NCI-H146 (cell line): ENCODE measurements at places on chromosomes 5 and 9.
A peak's percentile ranks its signal among the peaks of the same experiment; 100 is the strongest.

DNA sequence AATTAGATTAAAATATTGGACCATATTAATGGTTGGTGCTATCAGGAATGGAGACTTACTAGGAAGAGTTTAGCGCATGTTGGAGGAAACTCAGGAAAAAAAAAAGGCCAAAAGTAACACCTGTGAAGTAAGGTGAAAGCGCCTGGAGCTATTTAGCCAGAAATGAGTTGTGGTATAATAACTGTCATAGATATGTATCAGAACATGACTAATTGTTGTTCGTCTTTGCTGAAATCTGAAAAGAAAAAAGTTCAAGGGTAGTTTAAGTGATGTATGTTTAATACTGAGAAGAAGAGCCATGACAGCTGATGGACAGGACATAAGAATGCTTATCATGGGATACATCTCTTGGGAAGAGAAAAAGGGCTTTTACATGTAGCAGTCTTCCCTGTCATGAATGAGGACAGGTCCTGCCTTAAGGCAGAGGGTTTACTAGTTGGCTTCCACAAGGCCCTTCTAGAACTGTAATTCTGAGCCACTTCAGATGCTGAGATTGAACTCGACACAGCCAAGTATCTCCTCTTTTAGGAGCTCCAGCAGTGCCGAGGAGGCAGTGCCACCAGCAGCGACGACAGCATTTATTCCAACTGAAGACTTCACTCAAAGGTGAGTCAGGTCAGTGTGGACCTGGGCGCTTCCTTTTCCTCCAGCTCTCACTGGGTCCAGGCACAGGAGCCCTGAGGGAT is 940 bp upstream of the CAMK4 start:
- no peak for DNase-seq

DNA sequence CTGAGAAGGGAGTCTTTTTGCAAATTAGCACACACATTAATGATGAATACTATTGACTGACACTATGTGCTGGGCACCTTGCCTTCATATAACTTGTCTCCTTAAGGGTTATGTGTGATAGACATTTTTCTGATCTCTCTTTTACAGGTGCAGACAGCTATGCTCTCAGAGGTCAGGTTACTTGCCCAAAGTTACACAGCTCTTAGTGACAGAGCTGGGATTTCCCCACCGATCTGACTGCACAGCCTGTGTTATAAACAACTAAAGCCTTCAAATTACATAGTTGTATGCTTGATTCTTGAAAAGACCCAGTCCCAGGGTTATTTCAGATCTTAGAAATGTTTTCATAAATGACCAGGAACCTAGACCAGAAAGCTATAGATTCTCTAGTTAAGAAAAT is 462.7 kb downstream of the EBF1 start:
- no peak for DNase-seq

DNA sequence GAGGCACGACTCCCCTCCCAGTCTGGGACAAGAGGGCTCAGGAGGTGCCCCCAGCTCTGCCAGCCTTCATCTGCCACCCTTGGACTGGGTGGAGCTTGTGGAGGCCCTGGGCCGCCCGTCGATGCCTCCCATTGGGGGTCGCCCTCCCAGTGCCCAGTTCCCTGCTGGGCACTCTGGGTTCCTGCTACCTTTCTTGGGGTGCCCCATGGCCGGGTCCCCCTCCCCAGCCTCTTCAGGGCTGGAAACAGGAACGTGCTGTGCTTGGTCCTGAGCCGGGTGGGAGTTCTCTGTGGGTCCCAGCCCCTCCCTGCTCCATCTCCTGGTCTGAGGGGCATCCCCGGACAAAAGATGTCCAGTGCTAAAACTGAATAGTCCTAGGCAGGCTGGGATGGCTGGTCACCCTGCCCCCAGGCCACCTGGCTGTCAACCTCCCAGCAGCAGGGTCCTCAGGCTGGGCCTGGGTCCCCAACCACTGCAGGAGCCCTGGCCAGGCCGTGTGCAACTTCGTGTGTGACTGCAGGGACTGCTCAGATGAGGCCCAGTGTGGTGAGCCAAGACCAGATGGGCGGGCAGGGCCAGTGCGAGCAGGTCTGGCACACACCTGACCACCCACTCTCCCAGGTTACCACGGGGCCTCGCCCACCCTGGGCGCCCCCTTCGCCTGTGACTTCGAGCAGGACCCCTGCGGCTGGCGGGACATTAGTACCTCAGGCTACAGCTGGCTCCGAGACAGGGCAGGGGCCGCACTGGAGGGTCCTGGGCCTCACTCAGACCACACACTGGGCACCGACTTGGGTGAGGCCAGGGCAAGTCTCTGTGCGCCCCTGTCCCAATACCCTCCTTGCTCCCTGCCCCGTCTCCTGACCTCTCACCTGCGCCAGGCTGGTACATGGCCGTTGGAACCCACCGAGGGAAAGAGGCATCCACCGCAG is 784 bp downstream of the MAMDC4 start:
- no peak for DNase-seq

DNA sequence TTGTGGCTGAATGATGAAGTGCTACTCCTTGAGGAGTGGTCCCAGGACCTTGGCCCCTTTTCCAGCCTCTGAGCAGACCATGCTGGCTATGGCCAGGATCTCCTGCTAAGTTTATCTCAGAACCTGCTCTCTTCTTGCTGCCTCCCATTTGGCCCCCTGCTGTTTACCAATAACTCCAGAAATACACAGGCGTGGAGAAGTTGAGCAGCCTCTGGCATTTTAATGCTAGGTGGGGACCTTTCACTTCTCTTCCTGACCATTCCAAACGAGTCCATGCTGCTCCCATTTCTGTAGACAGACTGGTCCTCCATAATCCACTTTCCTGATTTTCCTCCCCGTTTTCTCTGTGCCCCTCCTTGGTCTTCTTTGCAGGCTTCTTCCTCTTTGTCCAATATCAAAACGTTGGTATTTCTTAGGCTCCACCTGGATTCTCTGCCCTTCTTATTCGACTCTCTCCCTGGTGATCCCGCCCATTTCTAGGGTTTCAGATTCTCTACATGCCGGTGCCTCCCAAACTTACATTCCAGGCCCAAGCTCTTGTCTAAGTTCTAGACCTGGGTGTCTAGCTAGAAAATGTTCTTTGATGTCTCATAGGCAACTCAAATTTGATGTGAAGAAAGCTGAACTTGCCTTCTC is 33.4 kb upstream of the TNFAIP8 start:
- DNase-seq: no peak

DNA sequence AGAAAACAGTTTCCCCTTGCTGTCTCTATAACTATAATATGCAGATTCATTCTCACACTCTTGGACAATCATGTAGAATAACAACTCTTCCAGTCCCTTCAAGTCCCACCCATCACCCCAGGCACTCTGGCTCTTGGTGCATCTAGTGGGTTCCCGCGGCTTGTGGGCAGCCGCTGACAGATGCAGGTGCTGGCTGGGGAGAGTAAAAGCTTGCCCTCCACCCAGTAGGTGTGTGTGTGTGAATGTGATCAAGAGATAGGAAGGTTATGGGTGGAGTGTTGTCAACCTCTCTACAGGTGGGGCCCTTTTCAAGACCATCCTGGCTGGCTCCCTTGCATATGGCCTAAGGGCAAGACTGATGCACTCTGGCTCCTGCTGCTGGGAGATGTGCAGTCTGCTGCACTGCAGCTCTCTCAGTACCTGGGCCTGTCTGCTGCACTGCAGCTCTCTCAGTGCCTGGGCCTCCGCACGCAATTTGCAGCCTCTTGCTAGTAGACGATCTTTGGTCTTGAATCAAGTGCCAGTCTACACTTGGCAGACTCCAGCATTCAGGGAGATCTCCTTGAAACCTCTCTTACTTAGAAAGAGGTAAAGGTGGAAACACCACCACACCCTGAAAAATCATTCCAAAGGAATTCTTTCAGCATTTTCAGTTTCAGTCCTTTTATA is 189.7 kb upstream of the GDNF start:
- no peak for DNase-seq

DNA sequence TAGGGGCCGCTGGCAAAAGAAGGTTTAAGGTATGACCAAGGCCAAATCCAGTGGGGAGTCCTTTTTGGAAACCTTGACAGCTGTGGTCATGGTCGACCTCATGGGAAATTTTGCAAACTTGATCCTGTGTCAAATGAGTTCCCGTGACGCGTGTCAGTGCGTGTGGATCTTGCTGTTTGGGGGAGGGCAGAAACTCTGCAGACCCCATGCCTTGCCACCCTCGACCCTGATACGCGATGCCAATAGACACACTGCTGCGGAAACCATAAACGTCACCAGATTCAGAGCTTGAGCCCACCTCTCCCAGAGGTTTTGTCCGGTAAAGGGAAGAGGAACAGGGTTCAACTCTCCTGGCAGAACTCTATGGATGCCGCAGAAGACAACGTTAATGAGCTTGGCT is 104.7 kb downstream of the ADAMTS2 start:
- DNase-seq: no peak

- no peak for DNase-seq
Measured at GRCh38 chr5:147965715-147966114, 59.4 kb upstream of the C5orf46 start.

GRCh38 chr5:170626507-170627150 is 122.8 kb downstream of the KCNIP1 start:
- DNase-seq: no peak

- no peak for DNase-seq
Measured at GRCh38 chr5:10317825-10318682, 10.4 kb upstream of the CMBL start.

GRCh38 chr9:123039617-123040219 is 6.3 kb downstream of the GPR21 start:
- no peak for DNase-seq

DNA sequence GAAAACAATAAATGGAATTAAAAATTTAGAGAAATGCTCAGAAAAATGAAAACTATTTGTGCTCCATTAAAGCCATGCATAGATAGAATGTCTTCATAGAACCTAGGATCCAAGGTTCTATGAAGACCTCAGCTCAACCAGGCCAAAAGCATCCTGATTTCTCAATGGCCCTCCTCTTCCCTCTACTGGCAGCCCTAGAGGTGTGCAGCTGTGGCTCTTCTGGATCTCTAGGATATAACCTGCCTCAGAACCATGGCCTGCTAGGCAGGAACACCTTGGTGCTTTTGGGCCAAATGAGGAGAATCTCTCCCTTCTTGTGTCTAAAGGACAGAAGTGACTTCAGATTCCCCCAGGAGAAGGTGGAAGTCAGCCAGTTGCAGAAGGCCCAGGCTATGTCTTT is 15.1 kb downstream of the IFNA1 start:
- no peak for DNase-seq

- no peak for DNase-seq
Measured at GRCh38 chr5:10699281-10699874, 61.7 kb downstream of the DAP start.

DNA sequence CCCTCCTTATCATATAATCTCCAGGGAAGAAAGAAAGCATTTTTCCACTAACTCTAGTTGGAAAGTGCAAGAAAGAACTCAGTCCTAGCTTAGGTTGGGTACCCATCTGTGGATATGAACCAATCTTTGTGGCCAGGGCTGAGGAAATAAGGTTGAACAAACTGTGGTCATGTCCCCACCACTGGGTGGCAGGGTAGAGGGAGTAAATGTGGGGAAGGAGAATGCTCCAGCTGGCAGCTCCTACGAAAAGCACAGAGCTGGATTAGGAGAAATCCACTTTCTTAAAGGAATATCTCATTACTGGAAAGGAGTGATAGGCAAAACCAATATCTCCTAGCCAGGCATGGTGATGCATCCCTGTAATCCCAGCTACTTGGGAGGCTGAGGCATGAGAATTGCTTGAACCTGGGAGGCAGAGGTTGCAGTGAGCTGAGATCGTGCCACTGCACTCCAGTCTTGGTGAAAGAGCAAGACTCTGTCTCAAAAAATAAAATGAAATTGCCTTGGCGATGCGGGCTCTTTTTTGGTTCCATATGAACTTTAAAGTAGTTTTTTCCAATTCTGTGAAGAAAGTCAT is 175.1 kb downstream of the CCDC192 start:
- peak; percentile 63 for DNase-seq

DNA sequence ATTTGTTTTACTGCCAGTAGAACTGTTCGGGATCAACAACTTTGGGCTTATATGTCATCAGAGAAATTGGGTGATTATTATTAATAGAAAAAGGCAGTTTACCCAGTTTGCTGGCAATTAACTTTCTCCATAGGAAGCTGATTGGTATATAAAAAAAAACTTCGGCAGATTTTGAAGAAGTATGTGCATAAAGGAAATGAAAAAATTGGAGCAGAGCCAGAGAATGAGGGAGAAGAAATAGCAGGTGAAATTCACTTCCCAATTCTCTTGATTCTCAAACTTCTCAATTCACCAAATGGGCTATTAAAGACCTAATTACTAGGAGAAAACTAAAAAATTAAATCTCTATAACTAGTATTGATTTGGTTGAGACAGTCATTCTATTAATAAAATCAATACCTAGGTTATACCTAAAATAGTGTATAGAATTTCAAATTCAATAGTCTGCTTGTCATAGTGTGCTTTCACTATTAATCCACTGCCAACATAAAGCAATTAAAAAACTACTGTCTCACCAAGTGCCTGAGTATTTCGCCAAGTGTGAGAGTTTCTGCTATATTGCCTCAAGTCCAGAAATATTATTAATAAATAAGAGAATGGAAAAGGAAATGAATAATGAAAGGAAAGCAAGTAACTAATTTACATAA is 47.5 kb downstream of the STX17 start:
- no peak for DNase-seq

GRCh38 chr5:78795757-78796156 is 147.2 kb upstream of the LHFPL2 start:
- DNase-seq: no peak

DNA sequence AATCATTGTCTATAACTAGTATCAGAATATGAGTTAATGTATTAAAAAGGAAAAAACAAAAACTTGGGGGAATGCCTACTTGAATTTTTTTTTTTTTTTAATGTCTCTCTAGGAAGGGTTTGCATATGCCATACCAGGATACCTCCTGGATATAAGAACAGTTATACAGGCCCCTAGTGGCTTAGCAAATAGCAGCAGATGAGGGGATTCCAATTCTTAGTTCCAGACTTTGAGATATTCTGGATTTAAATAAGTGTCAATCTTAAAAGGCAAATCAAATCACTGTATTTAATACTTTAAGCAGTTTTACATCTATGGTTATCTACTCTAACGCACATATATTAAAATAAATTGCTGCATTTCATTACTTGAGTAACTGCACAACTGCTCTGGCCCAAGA is 1055.5 kb upstream of the DMAC1 start:
- DNase-seq: peak; percentile 50

GRCh38 chr5:44536650-44537260 is 147.5 kb upstream of the FGF10 start:
- DNase-seq: peak; percentile 29

- no peak for DNase-seq
Measured at GRCh38 chr5:60710362-60710761, 10.4 kb upstream of the DEPDC1B start.

GRCh38 chr5:140261403-140262171 is 41.3 kb downstream of the PFDN1 start:
- DNase-seq: peak; percentile 34

GRCh38 chr5:75286211-75286773 is 49.6 kb upstream of the ANKRD31 start:
- no peak for DNase-seq

- peak; percentile 8 for DNase-seq
Measured at GRCh38 chr5:181053488-181054121, 13.5 kb downstream of the BTNL9 start.

GRCh38 chr5:56175021-56175420 is 58.1 kb downstream of the ANKRD55 start:
- no peak for DNase-seq

- DNase-seq: no peak
Measured at GRCh38 chr5:111172504-111172903, 51.7 kb upstream of the CAMK4 start.
